Sigmoid colon (tissue), 7 donors: ENCODE measurements at places on chromosomes 5 and 9. TPM values are rescaled to one million over a fixed set of nuclear protein-coding genes. Genes with fewer than 3 reads are reported as not detected.

Gene PHYKPL
- total RNA-seq = 26.0 TPM

Gene FNBP1
- 92.8 TPM for total RNA-seq

- no peak overlapping the region for H3K27ac ChIP-seq
- no peak for DNase-seq
- H3K27me3 ChIP-seq = no peaks in the 10 kb centered on the region
- no peak overlapping the region for H3K4me3 ChIP-seq
- no peaks in the 10 kb centered on the region for H3K4me1 ChIP-seq
Observed at GRCh38 chr9:70948744-70949143, 172.7 kb downstream of the TRPM3 start.

DNA sequence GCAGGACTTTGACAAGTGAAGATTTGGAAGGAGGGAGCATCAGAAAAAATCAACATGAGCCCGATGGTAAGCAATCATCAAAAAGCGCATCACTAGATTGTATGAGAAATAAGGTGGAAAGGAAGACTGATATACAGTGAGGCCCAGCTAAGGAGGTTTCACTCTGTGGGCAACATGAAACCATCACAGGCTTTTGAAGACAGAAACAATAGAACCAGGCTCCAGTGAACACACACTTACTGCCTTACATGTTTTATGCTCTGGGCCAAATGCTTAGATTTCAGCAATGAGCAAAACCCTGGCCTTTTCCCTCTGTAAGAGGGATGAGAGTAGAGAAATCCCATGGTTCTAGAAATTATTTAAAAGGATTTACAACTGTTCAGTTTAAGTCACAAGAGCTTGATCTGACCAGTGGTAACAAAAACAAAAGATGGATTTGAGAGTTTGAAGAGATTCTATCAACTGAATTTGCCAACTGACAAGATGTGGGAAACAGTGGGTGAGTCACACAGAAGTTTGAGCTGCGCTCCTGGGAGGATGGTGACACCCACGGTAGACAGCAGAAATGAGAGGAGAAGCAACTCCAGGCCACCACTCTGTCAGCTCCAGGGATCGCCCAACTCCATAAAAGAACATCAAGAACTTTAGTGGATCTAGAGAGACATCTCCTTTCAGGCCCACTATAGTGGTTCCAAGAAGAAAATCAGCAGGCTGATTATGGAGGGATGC is 261.8 kb downstream of the MCTP1 start:
- no peak for DNase-seq
- H3K27ac ChIP-seq = no peak overlapping the region
- no peak overlapping the region for H3K4me3 ChIP-seq
- no peaks in the 10 kb centered on the region for H3K36me3 ChIP-seq
- no peaks in the 10 kb centered on the region for H3K4me1 ChIP-seq

- no peak for DNase-seq
- no peaks in the 10 kb centered on the region for H3K27me3 ChIP-seq
- H3K4me3 ChIP-seq = no peak overlapping the region
- no peak overlapping the region for H3K27ac ChIP-seq
- peaks cover 12% of the 10 kb centered on the region for H3K36me3 ChIP-seq
Observed at GRCh38 chr5:41763081-41763480, 107.1 kb downstream of the OXCT1 start.

DNA sequence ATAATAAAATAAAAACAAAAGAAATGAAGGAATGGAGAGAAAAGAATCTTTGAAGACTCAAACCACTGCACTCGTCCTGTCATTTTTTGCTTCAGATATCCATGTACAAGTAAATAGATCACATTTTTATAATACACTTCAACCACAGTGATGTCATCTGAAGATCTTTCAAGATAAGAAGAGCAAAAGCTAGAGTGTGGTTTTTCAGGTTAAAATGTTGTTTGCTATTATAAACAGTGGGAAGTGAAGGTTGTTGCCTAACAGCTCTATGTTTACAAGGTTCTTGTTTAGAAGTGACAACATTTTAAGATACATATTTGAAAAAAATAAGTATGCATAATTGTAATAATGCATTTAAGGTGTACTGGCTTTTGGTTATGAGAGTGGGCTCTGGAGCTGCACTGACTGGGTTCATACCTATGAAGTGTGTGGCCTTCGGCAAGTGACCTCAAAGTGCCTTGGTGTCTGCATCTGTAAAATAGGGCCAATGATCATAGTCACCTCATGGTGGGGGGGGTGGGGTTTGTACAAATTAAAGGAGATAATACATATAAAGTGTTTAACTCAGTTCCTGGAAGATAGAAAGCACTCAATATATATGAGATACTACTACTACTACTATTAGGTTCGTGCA is 45.5 kb upstream of the IL7R start:
- H3K27me3 ChIP-seq = no peaks in the 10 kb centered on the region
- no peak overlapping the region for H3K27ac ChIP-seq
- H3K4me1 ChIP-seq = no peaks in the 10 kb centered on the region
- no peaks in the 10 kb centered on the region for H3K36me3 ChIP-seq
- no peak overlapping the region for H3K4me3 ChIP-seq

DNA sequence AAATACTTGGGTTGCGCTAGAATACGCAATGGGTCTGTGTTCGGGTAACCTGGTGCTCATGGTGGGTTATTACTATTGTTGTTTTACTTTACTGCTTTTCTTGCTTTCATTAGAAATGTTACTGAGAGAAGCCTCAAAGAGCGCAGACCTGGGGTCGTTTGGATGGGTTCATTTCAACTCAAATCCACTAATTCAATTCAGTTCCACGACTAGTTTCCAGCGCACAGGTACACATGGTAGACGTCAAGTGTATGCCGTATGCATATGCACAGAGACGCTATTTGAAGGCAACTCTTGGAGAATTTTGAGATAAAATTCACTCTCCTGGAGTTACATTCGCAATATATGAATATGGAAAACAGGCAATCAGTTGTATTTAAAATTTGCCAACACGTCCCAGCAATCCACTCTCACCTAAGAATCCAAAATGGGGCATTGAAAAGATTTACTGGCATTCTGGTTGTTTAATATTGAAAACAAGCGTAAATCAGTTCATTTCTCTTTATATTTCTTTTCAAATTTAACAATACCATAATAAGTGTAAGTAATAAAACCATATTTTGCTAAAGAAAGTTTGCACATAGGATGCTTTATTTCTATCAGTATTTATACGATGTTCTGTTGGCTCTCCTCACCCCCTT is 4.4 kb upstream of the PAX5 start:
- H3K36me3 ChIP-seq = no peaks in the 10 kb centered on the region
- peaks cover 36% of the 10 kb centered on the region for H3K4me1 ChIP-seq
- H3K27me3 ChIP-seq = peaks cover 97% of the 10 kb centered on the region
